ENCODE measurements at places on chromosomes 7 and 10.

DNA sequence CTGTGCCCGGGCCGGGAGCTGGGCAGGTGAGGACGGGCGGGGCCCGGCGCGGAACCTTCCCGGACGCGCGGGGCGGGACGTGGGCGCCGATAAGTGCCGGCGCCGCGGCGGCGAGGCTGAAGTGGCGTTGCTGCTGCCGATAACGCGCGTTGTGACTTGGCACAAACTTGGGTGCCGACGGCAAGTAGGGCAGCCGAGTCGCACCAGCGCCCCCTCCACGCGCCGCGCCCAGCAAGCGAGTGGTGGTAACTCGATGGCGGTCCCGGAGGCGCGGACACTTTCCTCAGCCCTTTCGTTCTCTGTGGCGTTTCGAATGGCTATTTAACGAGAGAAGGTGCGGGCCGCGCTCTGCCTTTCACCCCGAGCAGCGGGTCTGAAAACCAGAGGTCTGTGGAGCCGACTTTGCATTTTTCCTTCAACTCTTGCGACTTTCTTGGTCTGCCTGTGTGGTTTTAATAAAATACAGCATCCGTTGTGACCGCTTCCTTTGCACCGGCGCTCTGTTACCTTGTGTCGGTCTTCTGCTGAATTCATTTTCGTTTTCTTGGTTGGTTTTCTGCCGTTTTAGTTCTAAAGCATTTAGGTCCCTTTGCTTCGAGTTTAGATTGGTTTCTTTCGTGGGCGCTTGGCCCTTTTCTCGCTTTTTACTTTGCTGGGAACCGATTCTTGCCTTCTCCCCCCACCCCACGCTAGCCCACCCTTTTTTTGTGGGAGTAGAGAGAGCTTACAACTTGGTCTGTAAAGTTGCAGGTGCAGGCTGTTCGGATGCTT is 701 bp downstream of the STK17A start:
- peak; percentile 66 for DNase-seq

DNA sequence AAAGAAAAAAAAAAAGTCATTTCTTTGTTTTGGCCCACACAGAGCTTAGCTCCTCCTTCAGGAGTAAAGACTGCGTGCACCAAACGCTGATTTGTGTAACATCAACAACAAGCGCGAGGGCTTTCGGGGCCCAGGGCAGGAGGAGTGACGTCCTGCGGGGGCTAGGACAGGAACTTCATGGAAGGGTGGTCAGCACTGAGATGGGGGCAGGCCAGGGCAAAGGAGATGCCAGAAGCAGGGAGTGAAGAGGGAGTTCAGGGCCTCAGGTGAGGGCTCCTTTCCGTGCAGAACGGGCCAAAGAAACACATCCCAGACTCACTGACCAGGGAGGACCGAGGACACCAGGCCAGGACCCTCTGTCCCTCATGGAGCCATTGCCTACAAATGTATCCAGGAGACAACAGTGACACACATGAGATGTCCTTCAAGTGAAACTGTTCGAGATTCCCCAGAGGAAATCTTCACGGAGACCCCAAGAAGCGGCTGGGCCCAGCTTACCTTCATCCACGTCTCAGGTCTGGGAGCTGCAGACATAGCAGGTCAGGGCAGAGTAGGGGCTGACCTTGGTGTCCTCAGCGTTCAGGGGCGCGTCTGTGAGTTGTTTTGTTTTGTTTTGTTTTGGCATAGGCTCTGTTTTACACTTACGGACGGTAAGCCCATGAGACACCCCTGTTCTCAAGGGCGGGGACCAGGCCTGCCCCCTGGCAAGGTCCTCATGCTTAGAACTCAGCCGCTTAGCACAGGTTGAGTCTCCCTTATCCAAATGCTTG is 30.4 kb upstream of the SHH start:
- no peak for DNase-seq

GRCh38 chr7:107138696-107139420 is 29.9 kb upstream of the HBP1 start:
- no peak for DNase-seq

DNA sequence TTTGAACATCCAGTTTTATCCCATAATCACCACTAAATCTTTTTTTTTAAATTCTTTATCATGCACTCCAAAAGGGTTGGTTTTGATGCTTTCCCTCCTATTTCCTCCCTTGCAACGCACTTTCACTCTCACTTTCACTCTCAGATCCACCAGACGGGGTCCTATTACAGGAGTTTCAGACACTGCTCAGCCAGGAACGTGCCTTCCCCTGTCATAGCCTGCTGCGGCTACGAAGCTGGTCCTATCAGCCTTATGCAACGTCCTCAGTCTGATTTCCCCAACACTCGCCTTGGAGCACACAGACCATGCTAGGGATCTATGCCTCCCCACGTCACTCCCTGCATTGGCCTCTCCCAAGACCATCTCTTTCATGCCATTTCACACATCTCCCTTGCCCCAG is 23.4 kb downstream of the ZPBP start:
- DNase-seq: no peak

- no peak for DNase-seq
These were observed 74.1 kb downstream of the LRRTM3 start for GRCh38 chr10:66999762-67000545.

DNA sequence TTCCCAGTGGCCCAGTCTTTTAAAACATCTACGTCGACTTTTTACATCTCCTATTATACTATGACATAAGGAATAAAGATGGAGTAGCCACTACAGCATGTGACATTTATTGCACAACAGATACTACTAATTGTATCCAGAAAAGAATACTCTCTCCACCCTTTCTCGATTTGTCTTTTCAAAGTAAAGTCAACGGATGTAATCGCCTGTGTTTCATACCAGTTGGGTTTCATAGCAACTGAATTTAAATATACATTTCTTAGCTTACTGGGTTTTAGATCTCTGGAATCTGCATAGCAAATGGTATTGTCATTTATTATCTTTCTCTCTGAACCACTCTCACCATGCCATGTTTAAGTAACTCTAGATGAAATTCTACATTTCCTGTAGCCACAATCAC is 86.4 kb upstream of the TRIL start:
- DNase-seq: no peak

DNA sequence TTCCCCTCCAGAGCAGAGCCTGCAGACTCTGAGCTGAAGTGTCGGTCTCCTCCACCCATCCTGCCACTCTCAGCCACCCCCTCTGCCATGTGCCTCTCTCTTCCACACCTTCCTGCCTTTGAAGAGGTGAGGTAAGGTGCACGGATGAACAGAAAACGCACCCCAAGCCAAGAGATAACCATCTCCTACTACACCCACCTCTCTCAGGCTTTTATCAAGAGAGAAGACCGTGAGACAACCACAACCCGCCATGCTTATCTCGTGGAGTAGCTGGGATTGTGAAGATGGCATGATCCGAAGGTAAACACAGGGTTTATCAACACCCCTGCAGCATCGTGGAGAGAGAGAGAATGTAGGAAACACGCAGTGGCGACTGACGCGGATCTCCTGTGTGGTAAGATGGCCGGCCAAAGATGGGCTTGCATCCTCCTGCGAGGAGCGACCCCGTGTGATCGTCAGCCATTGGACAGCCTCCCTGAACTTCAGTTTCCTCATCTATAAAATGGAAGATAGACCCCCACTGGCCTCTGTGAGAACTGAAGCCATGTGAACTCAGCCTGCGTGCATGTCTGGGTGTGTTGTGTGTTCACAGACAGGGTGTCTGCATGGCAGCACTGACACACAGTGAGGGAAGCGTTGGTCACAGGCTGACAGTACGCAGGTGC is 219.0 kb downstream of the DIP2C start:
- peak; percentile 12 for DNase-seq

DNA sequence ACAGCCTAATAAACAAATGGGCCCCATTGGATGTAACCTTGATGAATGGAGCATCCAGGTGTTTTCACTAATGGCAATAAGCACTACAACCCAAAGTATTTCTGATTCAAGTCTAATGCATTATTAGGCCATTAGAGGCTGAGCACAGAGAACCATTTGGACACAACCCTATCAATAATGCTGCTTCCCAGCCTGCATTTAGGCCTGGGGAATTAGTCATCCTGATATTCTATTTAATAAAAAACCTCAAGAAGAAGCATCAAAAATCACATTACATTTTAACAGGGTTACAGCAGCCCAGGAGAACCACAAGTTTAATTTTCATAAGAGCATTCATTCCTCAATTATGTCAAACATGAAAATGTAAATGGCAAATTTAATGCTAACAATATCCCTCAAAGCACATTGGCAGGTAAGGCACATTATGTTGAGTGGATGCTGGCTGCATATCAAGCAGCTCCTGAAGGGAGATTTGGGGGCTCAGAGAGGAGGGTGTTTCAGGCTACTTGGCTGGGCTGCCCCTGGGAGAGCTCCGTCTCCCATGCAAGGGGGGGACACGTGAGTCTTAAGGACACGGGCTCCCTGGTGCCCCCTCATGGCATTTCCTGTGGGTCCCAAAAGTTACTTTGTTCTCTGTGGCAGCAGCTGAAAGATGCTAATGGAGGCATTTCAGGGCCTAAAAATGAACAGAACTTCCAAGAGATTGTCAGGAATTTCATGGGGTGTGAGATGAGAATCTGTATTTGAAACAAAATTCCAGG is 143.4 kb downstream of the HERPUD2 start:
- no peak for DNase-seq

DNA sequence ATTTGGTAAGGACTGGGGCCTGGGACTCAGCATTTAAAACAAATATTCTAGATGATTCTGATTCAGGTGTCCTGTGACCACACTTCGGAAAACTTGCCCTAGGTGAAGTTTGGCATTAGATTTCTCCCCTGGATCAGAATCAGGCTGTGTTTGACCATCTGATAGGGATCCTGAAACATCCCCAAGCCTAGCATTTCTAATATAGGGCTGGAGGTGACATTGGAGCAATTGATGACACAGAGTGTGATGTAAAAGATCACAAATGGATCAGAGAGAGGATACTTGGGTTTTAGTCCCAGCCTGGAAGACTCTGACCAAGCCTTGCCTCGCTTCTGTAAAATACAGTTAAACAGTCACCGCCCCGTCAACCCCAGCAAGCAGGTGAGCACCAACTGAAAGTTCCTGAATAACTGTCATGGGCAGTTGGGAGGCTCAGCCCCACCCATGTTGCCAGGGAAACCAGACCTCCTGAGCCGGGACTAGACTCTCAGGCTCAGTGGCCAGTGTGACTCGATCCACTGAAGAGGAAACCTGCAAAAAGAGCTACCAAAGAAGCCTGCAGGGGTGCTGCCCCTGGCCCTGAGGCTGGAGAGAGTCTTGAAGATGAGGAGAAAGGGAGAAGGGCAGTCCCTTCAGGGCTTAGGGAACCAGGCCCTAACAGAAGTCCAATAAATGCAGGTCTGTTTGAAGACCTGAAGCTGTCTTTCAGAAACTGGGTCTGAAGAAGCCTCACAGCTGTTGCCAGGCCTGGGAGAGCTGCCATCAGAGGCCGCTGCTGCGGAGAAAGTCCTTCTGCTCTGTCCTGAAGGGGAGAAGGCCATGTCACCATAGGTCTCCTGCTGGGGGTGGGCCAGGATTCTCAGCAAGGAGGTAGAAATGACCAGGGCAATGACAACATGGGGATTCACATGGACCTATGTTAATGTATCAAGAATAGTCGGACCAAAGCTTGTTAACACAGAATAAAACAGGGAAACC is 126.1 kb upstream of the KCNMA1 start:
- DNase-seq: no peak

DNA sequence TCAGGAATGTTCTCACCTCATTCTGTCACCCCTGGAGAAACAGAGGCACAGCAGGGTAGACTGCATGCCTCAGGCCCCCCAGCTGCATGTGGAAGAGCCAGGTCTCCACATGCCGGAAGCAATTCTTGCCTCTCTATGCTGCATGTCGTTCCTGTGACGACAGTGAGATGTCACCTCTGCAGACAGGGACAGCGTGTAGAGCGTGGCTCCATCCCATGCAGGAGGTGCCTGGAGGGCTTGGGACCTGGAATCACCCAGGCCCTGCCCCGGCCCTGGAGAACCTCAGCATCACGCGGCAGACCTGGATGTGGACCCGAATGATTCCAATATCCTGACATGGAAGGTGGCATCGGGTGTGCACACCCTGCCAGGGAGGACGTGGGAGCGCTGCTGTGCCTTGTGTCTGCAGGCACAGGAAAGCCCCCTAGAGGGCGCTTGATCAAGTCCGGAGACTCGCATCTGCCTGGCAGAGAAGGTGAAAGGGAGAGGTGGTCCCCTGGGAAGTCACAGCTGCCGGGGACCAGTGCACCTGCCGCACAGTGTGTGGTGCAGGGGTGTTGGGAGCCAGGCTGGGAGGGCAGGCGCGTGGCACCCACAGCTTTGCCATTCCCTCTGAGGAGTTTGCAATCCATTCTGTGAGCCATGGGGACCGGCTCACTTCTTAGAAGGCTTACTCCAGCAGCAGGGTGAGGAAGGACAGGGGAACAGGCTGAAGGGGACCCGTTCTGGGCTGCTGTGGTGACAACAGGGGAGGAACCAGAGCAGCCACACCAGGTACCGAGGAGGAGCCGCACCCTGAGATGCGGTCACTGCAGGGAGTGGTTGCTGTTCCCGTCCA is 45.3 kb upstream of the EN2 start:
- DNase-seq: peak; percentile 51

DNA sequence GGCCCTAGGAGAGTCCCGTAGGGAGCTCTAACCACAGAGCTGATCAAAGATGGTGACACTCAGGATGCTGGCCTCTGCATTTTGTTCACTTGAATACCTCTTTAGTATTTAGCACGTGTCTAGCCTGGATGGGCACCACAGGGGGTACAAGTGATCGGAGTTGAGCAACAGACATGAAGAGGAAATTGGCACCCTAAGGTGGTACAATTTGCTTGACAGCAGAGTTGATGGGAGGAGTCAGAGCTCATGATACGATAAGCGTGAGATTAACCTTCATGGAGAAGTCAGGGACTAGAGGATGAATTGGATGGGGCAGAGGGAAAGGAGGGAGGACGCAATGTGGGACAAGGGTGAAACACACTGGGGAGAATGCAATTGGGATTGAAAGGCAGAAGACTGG is 9.9 kb upstream of the ZNF212 start:
- no peak for DNase-seq

DNA sequence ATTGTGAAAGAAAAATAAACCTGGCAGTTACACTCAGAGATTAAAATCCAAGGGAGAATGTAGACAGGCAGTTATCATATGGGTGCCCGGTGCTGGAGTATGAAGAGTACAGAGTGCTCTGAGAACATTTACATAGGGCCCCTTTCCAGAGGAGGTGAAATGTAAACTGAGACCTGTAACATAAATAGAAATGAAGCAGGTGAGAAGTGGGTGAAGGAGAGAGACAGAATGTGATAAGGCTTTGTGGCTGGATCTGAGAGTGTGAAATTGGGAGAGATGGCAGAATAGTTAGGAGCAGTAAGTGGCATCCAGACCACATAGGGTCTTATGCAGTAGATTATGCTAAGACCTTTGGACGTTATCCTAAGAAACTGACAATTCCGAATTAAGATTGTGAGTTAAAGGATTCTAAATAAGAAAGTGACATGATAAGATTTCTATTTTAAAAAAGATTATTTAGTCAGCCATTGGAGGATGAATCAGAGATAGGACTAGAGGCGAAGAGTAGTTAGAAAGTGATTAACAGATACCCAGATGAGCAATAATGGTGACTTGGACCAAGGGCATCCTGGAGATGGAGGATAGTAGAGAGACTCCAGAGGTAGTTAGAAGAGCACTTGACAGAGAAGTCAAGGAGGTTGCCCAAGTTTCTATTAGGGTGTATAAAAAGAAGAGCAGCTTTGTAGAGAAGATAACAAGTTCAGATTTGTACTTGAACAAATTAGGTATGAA is 36.7 kb downstream of the DNAH11 start:
- no peak for DNase-seq
